ENCODE measurements at places on chromosomes 12 and 14. TPM values are rescaled to one million over a fixed set of nuclear protein-coding genes. Genes with fewer than 3 reads are reported as not detected.

- peak; percentile 38 for ATAC-seq
Measured at GRCh38 chr12:6452944-6453630, 1.2 kb downstream of the TAPBPL start.

DNA sequence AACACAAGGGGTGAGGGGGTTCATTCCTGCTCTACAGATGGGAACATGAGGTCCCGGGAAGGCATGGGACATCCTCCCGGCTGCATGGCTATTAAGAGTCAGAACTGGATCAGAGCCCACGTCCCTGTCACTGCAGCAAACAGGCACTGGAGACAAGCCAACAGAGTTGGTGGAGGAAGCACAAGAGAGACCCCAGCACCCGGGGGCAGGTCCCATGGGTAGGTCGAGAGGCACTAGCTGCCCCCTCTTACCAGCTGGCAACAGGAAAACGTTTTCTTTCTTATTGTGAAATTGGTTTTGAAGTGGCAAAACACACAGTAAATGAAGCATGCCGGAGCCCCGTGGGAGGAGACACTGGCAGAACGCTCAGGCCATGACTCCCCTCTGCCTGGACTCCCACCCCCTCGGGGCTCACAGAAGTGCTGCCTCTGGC, 43.6 kb downstream of the SYNE3 start:
- ATAC-seq, result no peak

GRCh38 chr14:105602799-105603793, 76.7 kb downstream of the TMEM121 start:
- no peak for ATAC-seq

- peak; percentile 89 for ATAC-seq
Measured at GRCh38 chr12:8088574-8088973, 6.5 kb downstream of the NECAP1 start.

- no peak for ATAC-seq
Measured at GRCh38 chr12:101076921-101077320, 133.1 kb downstream of the SLC5A8 start.

DNA sequence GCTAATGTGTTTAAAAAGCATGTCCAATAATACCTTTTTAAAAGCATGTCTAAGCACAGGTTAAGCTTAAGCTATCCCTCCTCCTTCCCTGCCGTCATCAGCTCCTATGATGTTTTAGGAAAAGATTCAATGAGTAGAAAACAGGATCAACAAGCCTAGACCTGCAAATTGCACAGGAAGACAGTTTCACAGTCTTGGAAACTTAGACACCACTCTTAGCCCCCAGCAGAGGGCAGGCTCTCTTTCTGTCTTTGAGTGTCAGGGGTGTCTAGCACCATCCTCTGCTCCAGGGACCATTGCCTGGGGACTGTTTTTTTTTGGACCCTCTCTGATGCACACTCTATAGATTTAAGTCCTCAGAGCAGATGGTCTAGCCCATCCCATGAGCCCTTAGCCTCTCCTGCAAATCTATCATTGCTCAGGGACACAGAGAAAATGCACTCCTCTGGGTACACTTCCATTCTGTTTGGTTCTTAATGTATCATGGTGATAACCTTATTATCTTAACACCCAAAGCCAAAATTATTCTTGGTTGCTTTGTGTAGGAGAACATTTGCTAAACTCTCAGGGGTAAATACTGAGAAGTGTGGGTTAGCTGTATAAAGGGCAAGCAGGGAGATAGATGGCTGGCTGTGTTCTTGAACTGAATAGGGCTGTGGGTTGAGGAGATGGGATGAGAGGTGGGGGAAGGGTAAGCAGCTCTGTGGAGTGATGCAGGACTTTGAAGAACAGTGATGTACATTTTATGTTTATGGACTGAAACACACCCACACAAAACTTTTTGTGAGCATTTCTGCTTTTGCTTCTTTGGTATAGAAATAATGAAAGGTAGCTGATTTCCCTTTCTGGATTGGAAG, 259.9 kb upstream of the DDHD1 start:
- peak; percentile 19 for ATAC-seq

DNA sequence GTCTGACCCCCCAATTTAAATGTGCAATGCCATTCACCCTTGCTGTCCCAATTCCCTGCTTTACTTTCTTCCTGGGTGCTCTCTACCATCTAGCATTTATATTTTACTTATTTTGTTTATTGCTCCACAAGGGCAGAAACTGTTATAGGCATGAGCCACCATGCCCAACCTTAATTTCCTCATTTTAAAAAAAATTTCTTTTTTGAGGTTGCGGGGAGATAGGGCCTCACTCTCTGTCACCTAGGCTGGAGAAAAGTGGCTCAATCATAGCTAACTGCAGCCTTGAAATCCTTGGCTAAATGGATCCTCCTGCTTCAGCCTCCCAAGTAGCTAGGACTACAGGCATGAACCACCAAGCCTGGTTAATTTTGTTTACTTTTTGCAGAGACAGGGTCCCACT, 13.0 kb downstream of the HPD start:
- no peak for ATAC-seq

DNA sequence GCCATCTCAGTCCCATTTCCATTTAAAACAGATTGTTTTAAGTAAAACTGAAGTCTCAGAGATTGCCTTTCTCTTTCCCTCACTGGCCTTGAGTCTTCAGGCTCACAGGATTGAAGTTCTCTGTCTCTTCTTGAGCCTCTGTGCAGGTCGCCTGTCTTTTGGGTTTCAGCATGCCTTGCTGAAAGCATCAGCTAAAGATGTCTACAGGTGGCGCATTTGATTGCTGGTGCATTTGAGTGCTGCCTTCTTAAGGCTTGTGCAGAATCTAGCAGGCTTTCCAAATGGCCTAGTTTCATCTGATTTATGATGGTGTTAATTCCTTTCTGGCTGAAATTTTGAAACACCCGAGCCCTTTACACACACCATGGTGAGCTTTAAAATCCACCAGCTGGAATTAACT, 1062.2 kb upstream of the FBXO33 start:
- ATAC-seq, result no peak

GRCh38 chr12:110600254-110600653, 13.7 kb upstream of the TCTN1 start:
- ATAC-seq, result peak; percentile 29

DNA sequence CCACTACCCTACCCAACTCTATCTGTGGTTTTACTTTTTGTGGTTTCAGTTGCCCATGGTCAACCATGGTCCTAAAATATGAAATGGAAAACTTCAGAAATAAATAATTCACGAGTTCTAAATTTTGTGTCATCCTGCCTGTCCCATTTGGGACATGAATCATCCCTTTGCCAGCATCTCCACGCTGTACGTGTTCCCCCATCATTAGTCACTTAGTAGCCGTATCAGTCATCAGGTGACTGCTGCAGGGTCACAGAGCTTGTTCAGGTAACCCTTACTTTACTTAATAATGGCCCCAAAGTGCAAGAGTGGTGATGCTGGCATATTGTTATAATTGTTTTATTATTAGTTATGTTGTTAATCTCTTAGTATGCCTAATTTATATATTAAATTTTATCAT, 209.9 kb downstream of the ITPR2 start:
- peak; percentile 99 for ATAC-seq

- ATAC-seq, result peak; percentile 16
Measured at GRCh38 chr14:91372671-91373495, 44.7 kb downstream of the CCDC88C start.

DNA sequence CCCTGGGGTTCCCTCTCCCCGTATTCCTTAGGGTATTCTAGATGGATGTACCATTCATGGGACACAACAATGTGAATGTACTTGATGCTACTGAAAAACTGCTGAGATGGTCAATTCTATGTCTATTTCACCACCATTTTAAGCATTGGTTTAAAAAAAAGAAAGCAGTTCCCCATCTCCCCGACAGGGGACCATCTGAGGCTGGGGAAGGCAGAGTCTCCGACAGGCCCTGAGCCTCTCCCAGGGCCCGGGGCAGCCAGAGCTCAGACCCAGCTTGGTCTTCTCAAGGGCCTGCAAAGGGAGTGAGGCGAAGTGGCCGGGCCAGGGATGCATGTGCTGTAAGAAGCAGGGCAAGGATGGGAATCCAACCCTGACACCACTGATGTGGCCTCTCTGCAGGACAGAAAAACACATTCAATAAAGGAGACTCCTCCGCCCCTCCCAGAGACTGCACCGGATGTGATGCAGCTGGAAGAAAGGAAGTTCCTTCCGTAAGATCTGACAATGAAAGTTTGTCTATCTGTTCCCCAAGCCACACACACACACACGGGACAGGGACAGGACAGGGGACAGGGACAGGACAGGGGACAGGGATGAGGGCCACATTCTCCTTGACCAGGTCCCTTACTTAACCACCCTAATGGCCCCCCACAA, 234.1 kb downstream of the BCL11B start:
- no peak for ATAC-seq

- ATAC-seq, result no peak
Measured at GRCh38 chr12:31742891-31743290, 14.1 kb upstream of the AMN1 start.

DNA sequence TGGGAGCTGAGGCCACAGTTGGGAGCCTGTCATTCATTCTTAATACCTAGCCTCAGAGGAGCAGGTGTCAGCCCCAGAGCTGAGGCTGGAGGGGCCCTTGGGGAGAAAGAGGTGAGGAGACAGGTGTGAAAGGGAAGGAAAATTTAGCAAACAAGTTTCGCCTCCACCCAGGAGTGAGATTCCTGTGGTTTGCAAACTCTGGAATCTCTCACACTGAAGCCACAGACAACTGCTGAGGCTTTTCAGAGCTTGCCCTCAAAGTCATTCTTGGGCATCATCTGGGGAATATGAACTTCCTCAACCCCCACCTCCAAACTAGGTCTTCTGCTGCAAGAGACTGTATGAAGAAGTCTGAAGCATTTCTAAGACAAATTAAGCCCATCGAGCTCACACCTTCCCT, 589.5 kb upstream of the TBX3 start:
- ATAC-seq, result no peak

DNA sequence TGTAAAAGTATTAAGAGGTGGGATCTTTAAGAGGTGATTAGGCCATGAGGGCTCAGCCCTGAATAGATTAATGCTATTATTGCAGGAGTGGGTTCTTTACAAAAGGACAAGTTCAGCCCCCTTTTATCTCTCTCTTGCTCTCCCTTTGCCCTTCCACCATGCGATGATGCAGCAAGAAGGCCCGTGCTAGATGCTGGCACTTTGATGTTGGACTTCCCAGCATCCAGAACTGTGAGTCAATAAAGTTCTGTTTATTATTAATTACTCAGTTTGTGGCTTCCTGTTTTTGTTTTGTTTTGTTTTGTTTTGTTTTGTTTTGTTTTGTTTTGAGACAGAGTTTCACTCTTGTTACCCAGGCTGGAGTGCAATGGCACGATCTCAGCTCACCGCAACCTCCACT, 10.1 kb downstream of the RNASE1 start:
- peak; percentile 26 for ATAC-seq

DNA sequence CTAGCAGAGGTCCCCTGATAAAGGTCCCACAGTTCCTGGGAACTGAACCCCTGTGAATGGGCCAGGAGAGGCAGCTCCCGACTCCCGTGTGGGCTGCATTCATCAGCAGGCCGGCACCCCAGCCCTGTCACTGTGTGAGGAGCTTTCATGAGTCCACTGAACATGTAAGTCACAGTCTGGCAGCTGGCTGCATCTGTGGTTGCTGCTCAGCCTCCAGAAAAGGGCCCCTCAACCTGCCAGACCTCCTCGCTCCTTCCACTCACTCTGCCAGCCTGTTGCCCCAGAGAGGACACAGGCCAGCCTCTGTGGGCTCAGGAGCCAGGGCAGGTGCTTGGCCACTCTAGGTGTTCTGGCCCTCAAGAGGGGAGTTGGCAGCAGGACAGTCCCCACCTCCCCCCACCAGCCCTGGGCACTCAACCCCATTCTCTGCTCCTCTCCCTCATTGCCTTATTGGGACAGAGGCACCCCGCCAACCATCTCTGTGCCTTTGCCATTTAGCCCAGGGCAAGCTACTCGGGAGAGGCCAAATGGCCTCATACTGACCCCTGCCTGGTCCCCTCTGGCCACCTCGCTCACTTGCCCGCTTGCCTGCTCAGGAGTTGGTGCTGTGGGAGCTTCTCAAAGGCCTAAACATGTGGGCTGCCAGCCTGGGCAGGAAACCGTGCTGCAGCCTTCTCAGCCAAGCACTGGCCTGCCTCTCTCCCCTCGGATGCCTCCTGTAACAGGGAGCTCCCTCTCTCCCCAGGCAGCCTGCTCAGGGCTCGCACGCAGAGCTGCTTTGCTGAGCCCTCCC, 1.9 kb downstream of the RTL1 start:
- no peak for ATAC-seq

GRCh38 chr14:75905147-75905904, 76.5 kb downstream of the TGFB3 start:
- no peak for ATAC-seq

DNA sequence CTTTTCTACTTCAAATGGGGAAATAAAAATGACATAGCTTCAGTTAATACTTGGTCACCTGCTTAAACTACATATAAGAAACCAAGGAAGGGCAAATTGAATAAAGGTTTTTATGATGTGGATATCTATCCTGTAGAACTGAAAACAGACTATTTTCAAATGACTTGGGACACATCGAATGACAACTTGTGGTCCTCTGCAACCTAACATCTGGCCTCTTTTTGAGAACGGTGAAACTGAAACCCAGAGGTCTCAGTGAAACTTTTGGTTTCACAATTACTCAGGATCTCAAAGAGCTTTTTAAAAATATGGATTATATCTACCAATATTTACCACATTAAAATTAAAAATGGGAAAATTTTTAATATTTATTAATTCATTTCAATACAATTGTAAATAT, 65.2 kb downstream of the PPP2R5E start:
- peak; percentile 92 for ATAC-seq

DNA sequence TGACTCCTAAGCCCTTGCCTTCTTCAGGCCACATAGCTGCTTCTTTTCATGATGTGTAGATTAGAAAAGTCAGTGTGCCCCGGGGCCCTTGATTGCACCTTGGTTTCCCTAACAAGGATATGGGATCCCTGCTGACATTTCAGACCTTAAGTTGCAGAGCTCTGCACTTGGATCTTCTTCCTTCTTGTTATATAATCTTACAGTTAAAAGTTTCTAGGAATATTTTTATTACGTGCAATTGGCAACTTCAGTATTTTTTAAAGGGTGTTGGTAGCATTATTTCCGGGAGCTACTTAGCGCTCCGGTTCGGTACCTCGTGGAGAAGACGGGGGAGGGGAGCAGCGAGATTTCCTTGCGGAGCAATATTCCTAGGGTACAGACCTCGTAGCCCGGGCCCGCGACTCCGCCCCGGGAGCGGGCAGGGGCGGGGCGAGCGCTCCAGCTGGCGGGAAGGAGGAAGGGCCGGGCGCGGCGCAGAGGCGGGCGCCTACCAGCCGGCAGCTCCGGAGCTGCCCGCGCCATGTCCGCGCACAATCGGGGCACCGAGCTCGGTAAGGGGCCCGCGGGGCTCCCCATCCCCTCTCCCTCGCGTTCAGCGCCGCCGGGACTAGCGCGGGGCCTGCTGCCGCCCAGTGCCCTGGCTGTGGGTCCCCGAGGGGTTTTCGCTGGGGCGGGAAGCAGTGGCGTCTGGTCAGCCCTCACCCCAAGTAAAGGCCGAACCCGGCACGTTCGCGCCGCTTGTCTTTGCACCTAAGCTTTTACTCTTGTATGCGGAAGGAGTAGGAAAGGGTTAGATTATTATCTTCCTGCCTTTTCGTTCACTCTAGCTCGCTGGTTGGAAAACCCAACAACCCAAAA, at the start of gene DERA:
DERA (plus strand) TSS at position 469 of the 858 bp plus-strand sequence; CDS start at position 521, 52 bp downstream.
- peak; percentile 98 for ATAC-seq

GRCh38 chr12:120252071-120252906, 13.2 kb downstream of the PXN start:
- peak; percentile 89 for ATAC-seq

GRCh38 chr12:116959845-116960514, 49.2 kb downstream of the FBXW8 start:
- peak; percentile 96 for ATAC-seq

The C12orf60 gene
- total RNA-seq, result 2.6 TPM

The CACNA2D4 gene
- total RNA-seq, result 13.7 TPM

The NEDD1 gene
- 39.8 TPM for total RNA-seq

The FOXA1 gene
- not detected for total RNA-seq

The LRRC10 gene
- not detected for total RNA-seq

The WNT1 gene
- not detected for total RNA-seq

The OR4E2 gene
- not detected for total RNA-seq

The RNASE1 gene
- 0.56 TPM for total RNA-seq

The TSPAN19 gene
- not detected for total RNA-seq

All from activated T-helper 17 cell treated with anti-CD3 and anti-CD28 coated beads, Interleukin-2, amount 50 U/mL, for 72 hours (primary cell).